Brain microvascular endothelial cell (primary cell): ENCODE measurements at places on chromosomes 5 and 9.

DNA sequence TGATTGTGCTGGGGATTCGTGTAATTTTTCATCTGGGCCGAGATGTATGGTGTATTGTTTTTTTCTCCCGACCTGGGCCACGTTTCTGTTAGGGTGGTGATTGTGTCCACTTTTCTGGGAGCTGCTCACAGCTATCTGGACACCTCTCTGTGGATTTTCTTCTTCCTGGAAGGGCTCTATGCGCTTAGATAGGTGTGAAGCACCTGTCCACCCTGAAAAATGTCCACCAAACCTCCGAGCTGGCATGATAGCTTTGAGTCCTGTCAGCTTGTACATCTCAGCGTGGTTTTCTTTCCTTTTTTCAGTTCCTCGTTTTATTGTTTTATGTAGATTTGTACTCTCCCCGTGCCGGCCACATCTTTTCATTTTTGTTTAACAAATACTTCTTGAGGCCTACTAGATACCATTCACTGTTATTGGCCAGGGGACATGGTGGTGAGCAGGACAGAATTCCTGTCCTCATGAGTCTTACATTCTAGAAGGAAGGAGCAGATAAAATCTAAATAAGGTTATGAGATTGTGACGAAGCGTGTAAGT lies 1.1 kb downstream of the UGCG start:
- DNase-seq: no peak

GRCh38 chr5:41003670-41004376 lies 67.3 kb downstream of the MROH2B start:
- no peak for DNase-seq

GRCh38 chr5:123557907-123558306 lies 45.9 kb downstream of the CSNK1G3 start:
- DNase-seq: no peak

DNA sequence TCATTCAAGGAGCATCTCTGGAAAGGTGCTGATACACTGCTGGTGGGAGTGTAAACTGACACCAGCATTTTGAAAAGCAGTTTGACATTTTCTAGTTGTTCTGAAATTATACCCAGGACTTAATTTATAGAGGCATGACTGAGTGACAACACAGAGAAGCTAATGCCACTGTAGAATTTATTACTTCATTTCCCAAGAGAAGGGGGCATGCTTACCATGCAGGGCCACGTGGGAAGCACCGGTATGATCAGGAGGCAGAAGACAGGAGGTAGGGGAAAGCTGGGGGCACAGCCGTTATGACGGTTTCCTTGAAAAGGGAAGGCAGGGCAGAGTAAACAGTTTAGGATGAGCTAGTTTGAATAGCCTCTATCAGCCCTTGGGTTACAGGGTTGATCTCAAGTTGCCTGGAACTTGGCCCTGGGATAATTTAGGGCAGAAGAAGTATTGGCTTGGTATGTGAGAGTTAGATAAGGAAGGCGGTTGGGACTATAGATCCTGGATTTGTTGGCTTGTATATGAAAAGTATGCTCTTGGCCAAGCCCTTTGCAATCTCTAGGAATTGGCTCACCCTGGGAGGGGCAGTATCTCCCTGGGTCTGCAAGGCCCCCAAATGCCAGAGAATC lies 305.7 kb downstream of the ENC1 start:
- DNase-seq: no peak

DNA sequence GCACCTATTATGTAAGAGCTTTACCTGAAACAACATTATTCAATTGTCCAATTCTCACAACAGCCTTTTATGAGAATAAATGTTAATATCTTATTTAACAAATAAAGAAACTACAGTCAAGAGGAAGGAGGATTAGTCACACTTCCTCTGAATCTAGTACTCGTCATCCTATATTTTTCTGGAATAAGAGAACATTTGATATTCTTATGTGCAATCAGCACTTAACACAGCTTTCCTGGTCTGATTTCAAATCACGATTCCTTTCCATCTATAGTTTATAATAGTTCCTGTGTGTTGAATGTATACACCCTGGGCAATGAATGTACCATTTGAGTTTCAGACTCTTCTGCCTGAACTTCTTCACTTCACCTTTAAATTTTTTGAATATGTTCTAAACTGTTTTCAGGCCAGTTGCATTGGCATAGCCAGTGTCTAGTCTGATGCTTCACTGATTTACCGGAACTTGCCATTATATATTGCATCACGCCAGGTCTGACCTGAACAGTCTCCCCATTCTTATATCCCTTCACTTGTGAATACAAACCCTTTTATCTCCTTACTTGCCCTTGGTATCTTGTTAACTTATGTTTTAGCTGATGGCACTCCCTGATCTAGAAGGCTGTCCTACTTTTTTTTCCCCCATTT lies 698.3 kb downstream of the MAT2B start:
- DNase-seq: no peak

- no peak for DNase-seq
These were observed 14.7 kb downstream of the KLHL9 start for GRCh38 chr9:21320465-21320864.
